ENCODE measurements at places on chromosomes 11 and 22. TPM values are rescaled to one million over a fixed set of nuclear protein-coding genes. Genes with fewer than 3 reads are reported as not detected.
A peak's percentile ranks its signal among the peaks of the same experiment; 100 is the strongest.

DNA sequence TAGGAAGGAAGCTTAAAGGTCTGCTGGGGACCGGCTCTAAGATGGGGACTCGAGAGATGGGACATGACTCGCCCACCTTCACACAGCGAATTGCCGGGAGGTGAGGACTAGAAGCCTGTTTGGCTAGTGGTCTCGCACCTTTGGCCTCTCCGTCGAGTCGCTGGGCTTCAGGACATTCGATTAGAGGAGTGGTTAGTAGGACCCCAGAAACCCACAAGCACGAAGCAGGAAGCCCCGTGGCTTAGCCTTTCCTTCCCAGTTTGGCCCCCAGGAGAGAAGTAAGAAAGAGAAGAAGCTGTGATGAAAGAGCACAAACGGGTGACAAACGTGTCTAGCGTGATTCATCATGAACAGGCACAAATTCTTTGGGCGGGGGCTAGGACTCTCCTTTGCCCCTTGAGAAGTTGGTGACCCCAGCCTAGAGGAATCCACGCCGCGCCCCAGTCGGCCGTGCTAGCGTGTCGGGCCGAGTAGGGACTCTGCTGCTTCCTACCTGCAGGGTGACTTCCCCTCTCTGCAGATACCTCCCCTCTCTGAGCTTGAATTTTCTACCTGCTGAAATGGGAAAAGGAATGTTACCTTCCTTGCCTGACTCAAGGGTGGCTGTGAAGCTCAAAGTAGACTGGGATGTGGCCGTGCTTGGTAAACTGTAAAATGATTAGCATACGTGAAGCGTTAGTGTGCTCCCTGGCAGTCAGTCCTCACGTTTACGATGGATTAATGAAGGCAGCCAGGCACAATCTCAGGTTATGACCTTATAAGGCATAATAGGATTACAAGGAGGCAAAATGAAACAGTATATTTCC lies 1.1 kb upstream of the ADM start:
- DNase-seq, result peak; percentile 82

GRCh38 chr22:20112623-20113511 lies 3.0 kb upstream of the RANBP1 start:
- peak; percentile 63 for DNase-seq

GRCh38 chr11:78031629-78032028 lies 8.6 kb upstream of the KCTD14 start:
- DNase-seq, result no peak

DNA sequence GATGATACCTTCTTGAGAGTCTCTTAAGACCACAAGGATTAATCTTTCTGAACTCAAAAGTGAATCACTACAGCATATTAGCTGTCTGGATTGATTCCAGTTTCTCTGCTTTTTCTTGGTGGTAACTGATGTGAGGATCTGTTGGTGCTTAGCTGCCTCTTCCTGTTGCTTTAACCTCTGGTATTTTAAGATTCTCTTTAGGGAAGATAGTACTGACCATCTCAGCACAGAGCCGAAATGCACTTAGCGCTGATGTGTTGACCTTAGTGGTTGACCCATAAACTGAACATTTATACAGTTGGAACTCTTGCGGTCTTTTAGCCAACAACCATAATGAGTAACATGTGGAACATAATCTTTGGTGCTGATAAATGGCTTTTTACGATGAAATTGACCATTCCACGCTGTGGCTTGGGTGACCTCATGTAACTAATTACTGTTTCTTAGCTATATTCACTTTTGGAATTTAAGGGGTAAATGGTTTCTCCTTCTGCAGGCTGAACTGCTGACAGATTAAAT lies 33.7 kb downstream of the APLP2 start:
- no peak for DNase-seq

DNA sequence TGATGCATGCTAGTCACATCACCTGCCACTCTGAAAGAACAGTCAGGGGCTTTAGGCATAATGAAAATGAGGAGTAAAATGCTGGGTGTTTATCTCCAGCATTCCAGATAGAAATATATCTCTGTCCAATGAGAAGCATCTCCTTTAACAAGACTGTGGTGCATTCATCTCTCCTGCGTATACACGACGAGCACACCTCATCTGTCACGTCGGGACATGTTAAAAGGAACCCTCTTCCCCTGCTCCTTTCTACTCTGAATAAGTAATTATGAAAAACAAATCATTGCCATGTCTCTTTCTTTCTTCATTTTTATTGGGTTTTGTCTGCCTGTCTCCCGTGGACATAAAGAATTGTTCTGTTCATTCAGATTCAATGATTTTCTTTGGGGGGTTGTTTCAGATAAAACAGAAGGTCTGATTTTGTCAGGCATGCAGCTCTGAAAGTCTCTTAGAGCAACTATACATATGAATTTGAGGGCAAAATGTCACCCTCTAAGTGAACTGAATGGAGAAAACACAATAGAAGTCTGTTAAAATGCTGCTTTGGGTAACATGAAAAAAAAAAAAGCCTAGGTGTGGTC lies 195.0 kb downstream of the MAML2 start:
- no peak for DNase-seq

DNA sequence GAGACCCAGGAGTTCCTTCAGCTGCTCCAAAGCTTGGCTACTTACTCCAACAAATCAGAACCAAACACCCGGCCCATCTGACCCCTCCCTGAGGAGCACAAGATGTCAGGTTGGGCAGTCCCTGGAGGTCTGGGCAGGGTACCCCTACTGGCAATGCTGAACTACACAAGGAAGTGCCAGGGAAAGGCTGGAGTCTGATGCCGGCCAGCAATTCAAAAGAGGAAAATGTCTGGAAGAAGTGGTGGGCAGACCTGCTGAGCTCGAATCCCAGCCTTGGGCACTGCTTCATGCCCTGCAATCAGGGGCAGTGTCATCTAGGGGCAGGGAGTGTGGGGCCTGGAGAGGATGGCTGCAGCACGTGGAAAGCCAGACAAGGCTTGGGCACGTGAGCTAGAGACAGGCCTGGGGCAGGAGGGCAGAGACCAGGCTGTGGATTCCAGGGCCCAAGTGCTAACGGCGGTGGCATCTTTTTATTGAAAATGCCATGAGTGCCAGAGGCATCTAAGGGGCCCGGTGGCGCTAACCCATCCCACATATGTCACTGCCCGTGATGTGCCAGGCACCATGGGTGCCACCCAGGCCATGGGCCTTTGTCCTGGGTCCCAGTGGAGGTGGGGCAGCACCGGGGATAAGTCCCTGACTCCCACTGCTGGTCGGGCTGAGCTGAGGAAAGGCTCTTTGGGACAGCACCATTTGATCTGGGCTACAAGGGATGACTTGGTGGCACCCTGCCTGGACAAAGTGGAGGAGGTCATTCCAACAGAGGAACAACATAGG lies 97.9 kb upstream of the PITPNB start:
- peak; percentile 45 for DNase-seq

GRCh38 chr22:48819961-48820360 lies 1007.7 kb downstream of the BRD1 start:
- no peak for DNase-seq

DNA sequence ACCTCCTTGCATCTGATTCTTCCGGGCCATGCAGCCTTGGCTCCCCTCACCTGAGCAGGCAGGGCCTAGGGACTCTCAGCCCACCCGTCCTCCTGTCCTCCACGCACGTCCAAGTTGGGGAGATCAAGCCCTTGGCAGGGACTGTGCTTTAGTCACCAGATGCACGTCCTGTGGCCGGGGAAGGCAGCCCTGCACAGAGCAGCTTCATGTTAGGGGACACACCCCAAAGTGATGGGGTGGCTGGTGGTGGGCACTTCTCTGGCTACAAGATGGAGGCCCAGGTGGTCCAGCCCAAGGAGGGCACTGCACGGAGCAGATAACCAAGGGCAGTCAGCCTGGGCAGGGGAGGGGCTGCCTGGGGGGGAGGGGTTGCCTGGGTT lies 1.2 kb downstream of the MUC5B start:
- DNase-seq, result peak; percentile 3

- DNase-seq, result no peak
These were observed 79.5 kb downstream of the UBASH3B start for GRCh38 chr11:122734848-122735496.

DNA sequence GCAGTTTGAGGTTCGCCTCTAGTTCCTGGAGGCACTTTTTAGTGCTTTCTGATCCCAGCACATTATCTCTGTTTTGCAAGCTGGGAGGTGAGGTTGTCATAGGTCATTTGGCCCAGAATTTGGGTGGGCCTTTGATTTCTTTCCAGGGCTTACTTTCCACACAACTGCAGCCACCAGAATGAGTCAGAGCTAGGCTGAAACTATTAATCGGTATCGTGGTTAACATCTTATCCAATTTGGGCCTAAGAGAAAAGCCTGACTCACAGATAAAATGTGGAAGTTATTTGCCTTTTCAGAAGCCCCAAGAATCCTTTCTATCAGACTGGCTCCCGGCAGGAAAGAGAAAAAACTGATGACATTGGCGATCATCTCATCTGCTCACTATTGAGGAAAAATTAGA lies 166.4 kb downstream of the KIRREL3 start:
- DNase-seq, result no peak

GRCh38 chr11:30451167-30451566 lies 128.3 kb downstream of the ARL14EP start:
- DNase-seq, result no peak

- DNase-seq, result no peak
These were observed 165.0 kb downstream of the CHST1 start for GRCh38 chr11:45500451-45500850.

DNA sequence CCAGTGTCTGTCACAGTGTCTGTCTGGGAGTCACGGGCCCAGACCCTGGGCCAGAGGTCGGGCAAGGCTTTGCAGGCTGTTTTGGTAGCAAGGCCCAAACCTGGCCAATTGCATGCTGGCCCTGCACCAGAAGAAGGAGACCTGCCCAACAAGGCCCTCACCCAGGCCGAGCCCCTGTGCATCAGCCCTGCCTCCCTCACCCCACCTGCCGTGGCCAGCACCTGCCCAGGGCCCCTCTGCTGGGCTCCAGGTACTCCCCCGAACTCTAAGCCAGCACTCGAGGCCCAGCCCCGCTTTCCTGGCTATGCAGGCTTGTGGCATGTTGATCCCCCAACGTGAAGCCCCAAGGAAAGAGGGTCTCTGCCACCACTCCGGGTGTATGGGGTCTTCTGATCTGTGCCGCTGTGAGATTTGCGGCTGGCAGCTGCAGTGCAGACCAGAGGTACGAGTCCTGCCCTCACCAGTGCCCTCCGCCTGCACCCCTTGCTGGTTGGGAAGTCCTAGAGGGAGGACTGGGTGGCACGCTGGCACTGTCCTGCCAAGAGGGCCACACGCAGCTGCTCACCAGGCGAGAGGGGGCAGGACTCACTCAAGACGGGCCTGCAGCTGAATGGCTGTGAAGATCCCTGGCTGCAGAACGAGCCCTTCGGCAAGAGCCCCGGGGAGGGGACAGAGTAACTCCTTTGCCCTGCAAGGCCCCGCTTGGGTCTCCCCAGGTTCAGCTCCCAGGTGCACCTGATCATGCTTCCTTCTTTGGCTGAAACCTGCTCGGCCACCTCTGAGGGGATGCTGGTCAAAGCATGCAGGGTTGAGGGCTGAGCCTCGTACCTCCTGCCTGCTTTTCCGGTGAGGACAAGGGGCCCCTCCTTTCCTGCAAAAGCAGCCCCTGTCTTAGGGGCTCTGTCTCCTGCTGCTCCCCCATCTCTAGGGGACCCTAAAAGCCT lies 6.7 kb upstream of the SEPTIN5 start:
- no peak for DNase-seq

- DNase-seq, result no peak
These were observed 354.0 kb upstream of the CCDC90B start for GRCh38 chr11:83639995-83640758.

Gene DCDC1
- 0.19 TPM for total RNA-seq

Gene CHORDC1
- 42.7 TPM for total RNA-seq

Gene KLHDC7B
- not detected for total RNA-seq

Gene MYO7A
- 7.0 TPM for total RNA-seq

Gene SLC5A4
- total RNA-seq, result not detected
